ENCODE measurements at places on chromosomes 3 and 15. TPM values are rescaled to one million over a fixed set of nuclear protein-coding genes. Genes with fewer than 3 reads are reported as not detected.
A peak's percentile ranks its signal among the peaks of the same experiment; 100 is the strongest.

DNA sequence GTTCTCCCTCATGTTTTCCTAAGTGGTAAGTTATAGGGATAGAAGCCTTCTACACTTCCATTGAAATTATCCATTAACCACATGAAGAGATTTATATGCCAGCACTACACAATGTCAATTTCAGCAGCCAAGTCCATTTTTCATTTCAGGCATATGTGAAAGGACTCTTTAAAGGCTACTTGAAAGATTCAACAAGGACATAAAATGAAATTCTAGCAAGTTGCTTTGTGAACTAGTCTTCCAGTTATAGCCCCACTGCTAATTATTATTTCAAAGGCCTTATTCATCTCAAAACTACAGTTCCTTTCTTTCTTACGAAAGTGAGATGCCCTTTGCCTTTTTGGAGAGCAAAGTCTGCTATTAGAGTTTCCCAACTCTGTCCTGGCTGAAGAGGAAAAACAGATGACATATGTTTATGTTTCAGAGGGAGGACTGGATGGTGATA is 66.0 kb upstream of the SLC2A2 start:
- H3K36me3 ChIP-seq: peaks cover 18% of the 10 kb centered on the region
- no peak overlapping the region for H3K4me3 ChIP-seq
- H3K4me1 ChIP-seq: peaks cover 6% of the 10 kb centered on the region
- H3K27ac ChIP-seq: no peak overlapping the region
- H3K27me3 ChIP-seq: no peaks in the 10 kb centered on the region

GRCh38 chr15:60400944-60401343 is 3.2 kb upstream of the ANXA2 start:
- peaks cover 12% of the 10 kb centered on the region for H3K27me3 ChIP-seq
- no peak overlapping the region for H3K4me3 ChIP-seq
- no peak for DNase-seq
- H3K27ac ChIP-seq: no peak overlapping the region
- peaks cover 24% of the 10 kb centered on the region for H3K4me1 ChIP-seq

DNA sequence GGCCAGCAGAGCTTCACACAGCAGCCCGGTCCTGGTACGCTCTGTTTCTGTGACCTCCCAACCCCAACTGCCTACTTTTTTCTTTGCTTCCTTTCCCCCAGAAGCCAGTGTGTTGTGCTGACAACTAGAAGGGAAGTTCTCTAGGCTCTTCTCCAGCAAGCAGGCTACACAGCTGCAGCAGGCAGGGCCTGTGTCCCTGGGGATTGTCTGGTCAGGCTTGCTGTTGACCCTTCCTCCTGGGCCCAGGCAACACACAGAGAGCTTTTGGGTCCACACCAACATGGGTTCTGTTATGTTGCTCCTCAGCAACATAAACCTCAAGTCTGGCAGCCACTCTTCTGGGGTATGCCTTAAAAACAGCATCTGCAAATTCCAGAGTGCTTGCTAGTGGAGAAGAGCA is 36.2 kb upstream of the TSPAN3 start:
- H3K27ac ChIP-seq: no peak overlapping the region
- no peak for DNase-seq
- no peaks in the 10 kb centered on the region for H3K27me3 ChIP-seq
- no peaks in the 10 kb centered on the region for H3K4me1 ChIP-seq
- H3K36me3 ChIP-seq: no peaks in the 10 kb centered on the region
- no peak overlapping the region for H3K4me3 ChIP-seq

The PPP1R14D gene
- not detected for total RNA-seq

The NDN gene
- 1.3 TPM for total RNA-seq

The ZBTB20 gene
- total RNA-seq: 10.2 TPM

DNA sequence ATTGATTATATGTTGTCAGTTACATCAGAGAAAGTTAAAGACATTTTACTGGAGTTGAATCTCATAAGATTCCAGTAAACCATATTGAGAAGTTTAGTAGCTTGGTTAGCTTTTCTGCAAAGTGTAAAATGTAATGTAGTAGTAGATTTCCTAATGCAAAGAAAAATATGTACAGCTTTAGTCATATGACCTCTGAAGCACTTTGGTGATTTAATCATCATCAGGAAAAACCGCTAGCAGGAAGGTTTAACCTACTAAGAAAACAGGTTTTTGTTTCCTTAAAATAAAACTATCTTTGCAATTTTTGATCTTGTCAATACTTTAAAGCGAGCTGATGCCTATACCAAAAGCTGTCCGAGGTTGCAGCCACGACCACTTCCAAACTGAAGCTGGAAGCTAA is 364.6 kb upstream of the ZNF385D start:
- H3K36me3 ChIP-seq: no peaks in the 10 kb centered on the region
- H3K27me3 ChIP-seq: no peaks in the 10 kb centered on the region
- no peak overlapping the region for H3K4me3 ChIP-seq
- H3K27ac ChIP-seq: no peak overlapping the region
- H3K4me1 ChIP-seq: no peaks in the 10 kb centered on the region

DNA sequence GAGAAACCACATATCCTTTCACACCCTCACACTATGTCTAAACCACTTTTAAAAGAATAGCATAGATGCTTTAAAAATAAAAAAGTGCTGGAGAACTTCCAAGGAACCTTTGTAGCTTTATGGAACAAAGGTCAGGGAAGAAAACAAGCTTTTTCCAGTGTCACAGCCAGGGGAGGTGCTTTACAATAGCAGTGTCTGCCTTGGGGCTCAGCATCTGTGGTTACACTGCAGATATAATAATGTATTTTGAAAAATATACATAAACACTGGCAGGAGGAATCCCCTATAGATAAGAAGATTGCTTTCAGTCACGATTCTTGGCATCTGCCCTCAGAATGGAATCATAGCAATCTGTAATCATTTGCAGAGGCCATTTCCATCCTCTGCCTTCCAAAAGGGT is 362.4 kb upstream of the LRRC3B start:
- DNase-seq: no peak
- no peak overlapping the region for H3K4me3 ChIP-seq
- no peaks in the 10 kb centered on the region for H3K27me3 ChIP-seq
- H3K27ac ChIP-seq: no peak overlapping the region

The SLC9C1 gene
- total RNA-seq: 0.28 TPM

GRCh38 chr15:83446417-83446816 is 724 bp upstream of the SH3GL3 start:
- H3K36me3 ChIP-seq: no peaks in the 10 kb centered on the region
- peaks cover 42% of the 10 kb centered on the region for H3K27me3 ChIP-seq
- no peak for DNase-seq
- H3K27ac ChIP-seq: no peak overlapping the region
- H3K4me1 ChIP-seq: peaks cover 6% of the 10 kb centered on the region

DNA sequence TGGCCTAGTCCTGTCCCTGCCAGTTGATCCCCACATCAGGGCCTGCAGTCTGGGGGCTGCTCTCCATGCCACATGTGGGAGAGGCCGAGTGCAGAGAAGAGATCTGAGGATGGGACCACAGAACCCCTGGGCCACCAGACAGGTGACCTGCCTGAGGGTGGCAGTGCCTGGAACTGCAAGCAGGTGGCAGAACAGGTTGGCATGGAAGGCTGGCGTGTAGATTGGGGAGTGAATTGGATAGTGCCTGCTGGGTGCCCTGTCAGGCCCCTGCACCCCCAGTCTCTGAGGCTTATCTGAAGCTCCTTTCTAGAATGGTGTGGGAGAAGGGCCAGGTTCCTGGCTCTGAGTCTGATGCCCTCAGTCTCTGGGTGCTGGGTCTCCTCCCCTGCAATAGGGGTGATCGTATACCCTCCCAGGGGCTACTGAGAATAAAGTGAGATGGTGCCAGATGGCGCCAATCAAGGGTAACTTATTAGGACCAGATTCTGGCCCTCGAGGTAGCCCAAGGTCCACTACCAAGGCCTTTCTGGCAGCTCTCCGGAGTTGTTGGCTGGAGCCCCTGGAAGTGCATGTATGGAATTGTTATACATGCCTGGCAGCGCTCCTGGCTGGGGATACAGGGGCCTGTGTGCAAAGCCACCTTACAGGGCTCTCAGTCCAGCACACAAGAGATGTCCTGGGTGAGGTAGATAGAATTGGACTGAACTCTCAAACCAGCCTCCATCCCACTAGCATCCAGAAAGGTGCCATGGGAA is 15.7 kb downstream of the C3orf18 start:
- no peak overlapping the region for H3K4me3 ChIP-seq
- no peaks in the 10 kb centered on the region for H3K27me3 ChIP-seq
- no peak for DNase-seq
- peaks cover 5% of the 10 kb centered on the region for H3K4me1 ChIP-seq
- no peaks in the 10 kb centered on the region for H3K36me3 ChIP-seq
- H3K27ac ChIP-seq: no peak overlapping the region

GRCh38 chr3:129606636-129607390 is at the start of gene PLXND1:
Gene PLXND1, minus strand, starts transcription at chr3:129606676. Its CDS starts 37 bp downstream, at chr3:129606639.
- H3K36me3 ChIP-seq: no peaks in the 10 kb centered on the region
- no peak within 1 kb of the TSS for H3K27ac ChIP-seq
- DNase-seq: peak; percentile 45
- peaks cover 8% of the 10 kb centered on the region for H3K4me1 ChIP-seq
- peaks cover 65% of the 10 kb centered on the region for H3K27me3 ChIP-seq
- H3K4me3 ChIP-seq: peak within 1 kb of the TSS; percentile 76

Measured in activated CD8-positive, alpha-beta memory T cell treated with anti-CD3 and anti-CD28 coated beads, Interleukin-2, amount 10 ng/mL, durations not matched to agents 7 days and 5 days (primary cell).